ENCODE measurements at places on chromosomes 5 and 9. TPM values are rescaled to one million over a fixed set of nuclear protein-coding genes. Genes with fewer than 3 reads are reported as not detected.

Gene GRXCR2
- total RNA-seq, result not detected

Gene NR2F1-AS1
- total RNA-seq, result 33.6 TPM

Gene ANKRD18A
- total RNA-seq, result not detected

Gene ARSI
- total RNA-seq, result 8.5 TPM

Gene LRRC19
- not detected for total RNA-seq

Gene SLC6A19
- not detected for total RNA-seq

Gene NRARP
- total RNA-seq, result not detected

Gene ENG
- 11.8 TPM for total RNA-seq

Gene NKD2
- total RNA-seq, result under 0.01 TPM

Gene ELAVL2
- total RNA-seq, result under 0.01 TPM

Gene ARL14EPL
- total RNA-seq, result not detected

Gene SLC28A3
- total RNA-seq, result under 0.01 TPM
